Esophagus (tissue), 2 donors: ENCODE measurements at places on chromosomes 3 and 15. TPM values are rescaled to one million over a fixed set of nuclear protein-coding genes. Genes with fewer than 3 reads are reported as not detected.

The IVD gene
- 14.9 TPM for polyA plus RNA-seq

The SLC15A2 gene
- polyA plus RNA-seq: 2.1 TPM

The PRRT3 gene
- polyA plus RNA-seq: 1.0 TPM

The TUSC7 gene
- polyA plus RNA-seq: not detected

The DPPA2 gene
- polyA plus RNA-seq: not detected

The FGF7 gene
- 2.7 TPM for polyA plus RNA-seq

The GORASP1 gene
- 30.9 TPM for polyA plus RNA-seq

The PPP1R14D gene
- 0.37 TPM for polyA plus RNA-seq

The ARPP21 gene
- polyA plus RNA-seq: 0.01 TPM
